Hepatocyte (in vitro differentiated cells): ENCODE measurements at places on chromosomes 4 and X. TPM values are rescaled to one million over a fixed set of nuclear protein-coding genes. Genes with fewer than 3 reads are reported as not detected.

- H3K27ac ChIP-seq, result peak overlapping the region; percentile 77
- no peak overlapping the region for H3K4me3 ChIP-seq
- no peaks in the 10 kb centered on the region for H3K27me3 ChIP-seq
- peak; percentile 67 for DNase-seq
- H3K4me1 ChIP-seq, result no peaks in the 10 kb centered on the region
Measured at GRCh38 chrX:27987862-27988646, 6.8 kb upstream of the DCAF8L1 start.

GRCh38 chr4:9859810-9860209, 78.4 kb downstream of the DRD5 start:
- no peaks in the 10 kb centered on the region for H3K27me3 ChIP-seq
- no peaks in the 10 kb centered on the region for H3K36me3 ChIP-seq
- H3K27ac ChIP-seq, result no peak overlapping the region
- no peaks in the 10 kb centered on the region for H3K4me1 ChIP-seq
- H3K4me3 ChIP-seq, result no peak overlapping the region

DNA sequence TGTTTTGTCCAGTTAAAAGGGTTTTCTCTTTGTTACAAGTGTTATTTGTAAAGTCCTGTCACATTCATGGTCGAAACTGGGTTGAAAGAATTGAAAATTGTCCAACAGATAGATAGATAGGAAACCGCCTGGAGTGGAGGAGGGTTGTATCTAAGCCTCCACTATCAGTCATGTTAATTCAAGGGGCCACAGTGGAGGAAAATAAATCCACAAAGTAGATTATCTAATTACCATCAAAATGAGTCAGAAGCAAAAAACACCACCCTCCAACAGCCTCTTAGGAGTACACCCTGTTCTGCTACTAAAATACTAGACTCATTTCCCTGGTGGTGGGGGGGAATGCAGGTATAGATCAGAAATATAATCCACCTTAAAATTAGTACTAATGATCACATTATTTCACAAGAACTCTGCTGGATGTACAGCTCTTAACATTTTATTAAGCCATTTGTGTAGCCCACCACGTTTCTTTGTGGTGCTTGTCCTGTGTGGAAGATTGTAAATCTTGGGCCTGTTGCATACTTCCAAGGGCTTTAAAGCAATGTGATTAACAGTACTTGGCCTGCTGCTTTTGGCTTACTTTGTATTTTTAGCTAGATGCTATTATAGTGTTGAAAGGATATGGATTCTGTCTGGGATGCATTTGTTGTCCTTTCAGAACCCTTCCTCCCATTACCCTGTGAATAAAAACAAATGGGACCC, 26.8 kb downstream of the RBBP7 start:
- H3K4me1 ChIP-seq, result no peaks in the 10 kb centered on the region
- H3K27ac ChIP-seq, result no peak overlapping the region
- H3K4me3 ChIP-seq, result no peak overlapping the region

DNA sequence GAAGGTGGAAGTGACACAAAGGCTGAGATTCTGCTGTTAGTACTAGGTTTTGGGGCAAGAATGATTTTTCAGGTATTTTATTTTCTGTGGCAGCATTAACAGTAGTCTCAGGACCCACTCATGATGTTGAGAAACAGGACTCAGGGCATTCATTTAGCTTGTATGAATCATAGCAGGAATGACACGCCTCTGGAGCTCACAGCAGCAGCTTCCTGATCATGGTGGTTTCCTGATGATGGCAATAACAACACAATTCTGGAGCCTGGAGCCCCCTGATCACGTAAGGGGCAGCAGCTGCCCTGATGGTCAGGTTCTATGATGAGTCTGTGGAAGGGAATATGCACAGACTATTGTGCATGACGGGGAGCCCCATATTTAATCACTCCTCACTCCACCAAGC, 47.0 kb downstream of the TASL start:
- no peaks in the 10 kb centered on the region for H3K27me3 ChIP-seq
- no peak for DNase-seq
- no peaks in the 10 kb centered on the region for H3K4me1 ChIP-seq
- H3K36me3 ChIP-seq, result no peaks in the 10 kb centered on the region
- no peak overlapping the region for H3K4me3 ChIP-seq

GRCh38 chrX:12844319-12844718, 22.6 kb upstream of the TLR7 start:
- no peaks in the 10 kb centered on the region for H3K27me3 ChIP-seq
- peak overlapping the region; percentile 67 for H3K27ac ChIP-seq
- H3K36me3 ChIP-seq, result no peaks in the 10 kb centered on the region
- DNase-seq, result no peak

DNA sequence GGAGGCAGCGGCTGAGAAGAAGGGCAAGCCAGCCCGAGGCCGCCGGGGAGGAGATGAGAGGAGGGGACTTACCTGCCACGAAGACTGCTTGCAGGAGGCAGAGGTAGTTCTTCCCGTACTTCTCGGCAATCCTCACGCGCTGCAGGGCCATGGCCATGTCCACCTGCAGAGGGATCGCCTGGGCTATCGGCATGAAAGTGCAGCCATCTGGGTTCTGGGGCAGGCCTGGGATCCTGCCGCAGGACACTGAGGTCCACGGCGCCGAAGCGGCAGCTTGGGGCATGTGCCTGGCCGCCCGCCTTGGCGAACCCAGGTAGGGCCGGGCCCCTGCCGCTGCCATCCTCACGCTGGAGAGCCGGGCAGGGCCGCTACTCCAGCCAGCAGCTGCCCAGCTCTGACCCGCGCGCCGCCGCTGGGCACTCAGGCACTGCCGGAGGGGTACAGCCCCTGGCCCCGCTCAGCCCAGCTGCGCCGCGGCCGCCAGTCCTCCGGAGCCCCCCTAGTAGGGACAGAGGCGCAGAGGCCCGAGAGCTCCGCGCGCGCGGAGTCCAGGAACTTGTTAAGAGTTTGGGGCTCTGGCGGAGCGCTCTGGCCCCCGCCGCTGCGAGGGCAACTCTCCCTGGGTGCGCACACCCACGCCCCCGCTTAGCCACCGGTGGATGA, 16.0 kb downstream of the MCF2 start:
- H3K4me1 ChIP-seq, result no peaks in the 10 kb centered on the region
- H3K36me3 ChIP-seq, result no peaks in the 10 kb centered on the region
- peak; percentile 5 for DNase-seq
- no peak overlapping the region for H3K4me3 ChIP-seq
- no peak overlapping the region for H3K27ac ChIP-seq

GRCh38 chr4:54877006-54877405, 219.2 kb downstream of the KIT start:
- DNase-seq, result no peak
- H3K36me3 ChIP-seq, result no peaks in the 10 kb centered on the region
- no peaks in the 10 kb centered on the region for H3K4me1 ChIP-seq
- H3K27me3 ChIP-seq, result no peaks in the 10 kb centered on the region
- H3K27ac ChIP-seq, result no peak overlapping the region

GRCh38 chr4:1233641-1234308, 15.2 kb downstream of the CTBP1 start:
- peaks cover 14% of the 10 kb centered on the region for H3K4me1 ChIP-seq
- DNase-seq, result peak; percentile 48
- no peaks in the 10 kb centered on the region for H3K36me3 ChIP-seq
- H3K4me3 ChIP-seq, result no peak overlapping the region
- H3K27me3 ChIP-seq, result no peaks in the 10 kb centered on the region

DNA sequence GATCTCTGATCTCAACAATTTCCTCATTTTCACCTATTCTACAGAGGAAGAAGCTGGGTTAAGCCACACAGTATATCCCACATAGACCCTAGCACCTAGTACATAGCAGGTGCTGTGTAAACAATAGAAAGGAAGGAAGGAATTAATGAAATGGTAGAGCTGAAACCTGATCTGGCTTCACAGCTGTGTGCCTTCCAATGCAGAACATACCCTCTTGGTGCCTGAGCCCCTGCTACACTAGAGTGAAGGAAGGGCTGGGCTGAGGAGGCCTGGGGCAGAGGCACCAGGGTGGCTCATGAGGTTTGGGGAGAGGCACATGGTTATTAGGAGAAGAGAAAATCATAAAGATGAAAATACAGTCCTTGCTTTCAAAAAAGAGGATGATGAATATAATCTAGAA, 21.3 kb downstream of the LRRC66 start:
- no peaks in the 10 kb centered on the region for H3K36me3 ChIP-seq
- DNase-seq, result no peak
- H3K4me3 ChIP-seq, result no peak overlapping the region

DNA sequence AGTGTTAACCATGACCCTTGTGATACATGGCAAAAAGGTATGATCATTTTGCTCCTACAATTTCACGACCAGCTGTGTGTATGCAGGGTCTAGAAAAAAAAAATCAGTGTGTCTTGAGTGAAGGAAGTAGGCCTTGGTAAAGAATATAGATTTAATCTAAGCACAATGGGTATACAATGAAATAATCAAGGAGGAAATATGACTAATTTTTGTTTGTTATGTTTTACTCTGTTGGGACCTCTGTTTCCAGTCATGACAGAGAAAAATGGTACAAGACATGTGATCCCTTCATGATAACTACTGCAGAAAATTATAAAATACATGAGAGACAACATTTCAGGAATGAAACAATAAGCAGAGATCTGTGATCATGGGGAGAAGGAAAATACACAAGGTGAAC, 835.5 kb downstream of the PDHA2 start:
- H3K27ac ChIP-seq, result no peak overlapping the region
- DNase-seq, result no peak
- H3K4me3 ChIP-seq, result no peak overlapping the region

DNA sequence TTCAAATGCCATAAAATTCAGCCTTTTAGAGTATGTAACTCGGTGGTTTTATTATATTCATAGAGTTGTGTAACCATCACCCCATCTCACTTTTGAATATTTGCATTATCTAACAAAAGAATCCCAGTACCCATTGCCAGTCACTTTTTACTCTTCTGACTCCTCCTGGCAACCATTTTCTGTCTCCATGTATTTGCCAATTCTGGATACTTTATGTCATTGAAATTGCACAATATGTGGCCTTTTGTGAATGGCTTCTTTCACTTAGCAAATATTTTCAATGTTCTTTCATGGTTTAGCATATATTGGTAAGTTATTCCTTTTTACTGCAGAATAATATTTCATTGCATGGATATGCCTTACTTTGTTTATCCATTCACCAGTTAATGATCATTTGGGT, 79.9 kb downstream of the SLIT2 start:
- no peak overlapping the region for H3K4me3 ChIP-seq
- H3K27me3 ChIP-seq, result no peaks in the 10 kb centered on the region
- no peaks in the 10 kb centered on the region for H3K4me1 ChIP-seq
- DNase-seq, result no peak
- no peaks in the 10 kb centered on the region for H3K36me3 ChIP-seq

GRCh38 chr4:106194801-106195200, 121.2 kb downstream of the TBCK start:
- no peaks in the 10 kb centered on the region for H3K27me3 ChIP-seq
- no peak for DNase-seq
- peak overlapping the region; percentile 11 for H3K27ac ChIP-seq
- no peak overlapping the region for H3K4me3 ChIP-seq
- no peaks in the 10 kb centered on the region for H3K36me3 ChIP-seq

Gene VCX
- not detected in 2 replicates for total RNA-seq

Gene HGFAC
- 0.32 and 0.87 TPM in 2 replicates for total RNA-seq

Gene BMPR1B
- 3.3 TPM in 2 replicates for total RNA-seq

Gene HSFX2
- not detected in 2 replicates for total RNA-seq

Gene TRAPPC11
- total RNA-seq, result 29.0 and 42.5 TPM in 2 replicates

Gene DUX4
- not detected in 2 replicates for total RNA-seq

Gene FAM9B
- not detected in 2 replicates for total RNA-seq

Gene GSTCD
- total RNA-seq, result 19.1 and 21.9 TPM in 2 replicates
